ENCODE measurements at places on chromosomes 1 and 21.

GRCh38 chr21:35476621-35477395 is 427.7 kb upstream of the RUNX1 start:
- DNase-seq, result peak; percentile 27

GRCh38 chr21:43613755-43614638 is 45.3 kb downstream of the HSF2BP start:
- DNase-seq, result no peak

- no peak for DNase-seq
Observed at GRCh38 chr1:162284206-162284955, 92.3 kb downstream of the SPATA46 start.

- DNase-seq, result no peak
Observed at GRCh38 chr1:119815361-119815760, 4.1 kb upstream of the REG4 start.

GRCh38 chr1:27058966-27059669 is 46.5 kb upstream of the TENT5B start:
- no peak for DNase-seq

GRCh38 chr21:39647476-39647875 is 34.7 kb downstream of the B3GALT5 start:
- no peak for DNase-seq
